ENCODE measurements at places on chromosomes 16 and 17.

GRCh38 chr17:45170931-45171337 lies 9.3 kb downstream of the HEXIM2 start:
- no peak for DNase-seq

DNA sequence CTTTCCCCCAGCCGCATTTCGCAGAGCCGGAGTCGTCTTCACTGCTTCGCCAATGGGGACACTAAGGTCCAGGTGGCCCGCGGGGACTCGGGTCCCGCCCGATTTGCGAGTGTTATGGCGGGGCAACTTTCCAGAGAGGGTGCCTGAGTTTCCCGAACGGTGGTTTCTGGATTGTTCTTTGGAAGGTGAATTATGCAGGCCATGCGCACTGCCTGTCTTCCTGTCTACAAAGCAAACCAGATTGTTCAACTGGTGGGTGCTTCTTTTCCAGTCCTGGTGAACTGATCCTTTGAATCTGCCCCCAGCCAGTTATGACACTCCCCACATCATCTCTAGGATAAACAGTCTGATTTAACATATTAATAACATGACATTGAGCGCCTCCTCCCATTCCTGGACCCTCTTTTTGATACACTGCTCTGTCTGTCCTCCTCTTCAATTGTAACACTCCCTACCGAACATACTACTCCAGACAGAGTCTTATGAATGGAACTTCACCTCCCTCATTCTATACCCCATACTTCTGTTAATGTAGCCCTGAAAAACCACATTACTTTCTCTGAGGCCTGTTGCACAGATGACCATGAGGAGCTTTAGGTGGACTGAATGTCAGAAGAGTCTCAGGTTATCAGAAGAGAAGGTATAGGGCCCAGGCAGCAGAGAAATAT lies 159.0 kb downstream of the RAB11FIP4 start:
- no peak for DNase-seq

DNA sequence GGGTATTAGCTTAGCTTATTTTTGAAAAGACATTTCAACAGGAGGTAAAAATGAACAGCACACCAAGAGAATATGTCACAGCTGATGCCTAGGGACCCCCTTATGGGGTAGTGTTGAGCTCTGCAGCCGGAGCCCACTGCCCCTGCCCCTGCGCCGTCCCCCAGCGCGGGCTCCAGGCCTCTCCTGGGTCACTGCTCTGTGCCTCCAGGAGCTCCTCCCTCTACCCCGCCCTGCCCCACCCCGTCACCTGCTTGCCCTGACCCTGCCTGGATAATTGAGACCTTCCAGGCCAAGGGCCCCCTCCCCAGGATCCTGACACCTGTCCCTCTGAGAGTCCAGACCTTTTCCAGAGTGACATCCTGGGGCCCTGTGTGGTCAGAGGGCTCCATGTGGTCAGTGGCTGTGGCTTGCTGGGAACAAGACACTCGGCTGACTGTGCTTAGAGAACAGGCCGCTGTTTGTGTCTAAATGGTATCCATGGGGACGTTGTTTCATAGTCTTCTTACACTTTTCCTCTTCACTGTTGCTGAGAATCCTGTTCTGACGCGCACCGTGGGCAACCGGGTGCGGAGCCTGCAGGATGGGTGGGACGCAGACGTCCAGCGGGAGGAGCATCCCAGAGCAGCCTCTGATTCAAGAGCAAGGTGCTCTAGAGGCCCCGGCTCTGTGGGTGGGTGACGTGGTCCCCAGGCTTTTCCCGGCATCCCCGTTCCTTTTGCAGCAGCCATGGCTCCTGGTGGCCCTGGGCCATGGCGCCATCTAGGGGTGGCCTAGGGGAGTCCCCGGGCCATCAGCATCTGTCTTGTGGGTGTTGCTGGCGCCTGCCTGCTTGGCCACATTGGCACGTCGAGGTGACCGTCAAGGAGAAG lies 20.0 kb upstream of the WFIKKN1 start:
- DNase-seq: no peak

DNA sequence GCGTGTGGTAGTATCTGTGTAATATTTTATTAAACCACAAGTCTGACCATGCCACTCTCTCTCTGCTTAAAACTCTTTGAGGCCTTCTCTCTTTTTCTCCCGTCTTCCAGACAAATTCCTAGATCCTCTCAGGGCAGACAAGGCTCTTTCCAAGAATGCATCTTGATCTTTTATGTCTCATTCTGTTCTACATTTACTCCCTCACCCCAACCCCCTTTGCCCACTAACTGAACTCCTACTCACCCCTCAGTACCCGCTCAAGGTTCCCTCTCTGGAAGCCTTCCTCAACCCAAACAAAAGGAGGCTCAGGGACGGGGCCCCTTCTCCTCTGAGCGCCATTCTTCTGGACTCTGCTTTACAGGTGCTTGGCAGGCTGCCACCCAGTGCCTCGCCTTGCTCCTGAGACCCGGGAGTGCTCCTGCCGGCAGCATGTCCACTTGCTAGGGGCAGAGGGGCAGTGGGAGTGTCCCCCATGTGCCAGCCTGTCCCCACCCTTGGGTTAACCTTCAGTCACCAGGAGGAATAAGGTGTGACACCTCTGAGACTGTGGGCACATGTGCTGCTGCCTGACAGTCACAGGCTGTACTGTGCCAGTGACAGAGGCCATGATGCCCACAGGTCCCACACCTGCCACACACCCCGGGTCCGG lies 9.2 kb downstream of the SLC13A2 start:
- DNase-seq: no peak

- DNase-seq: no peak
Observed at GRCh38 chr16:6192984-6193383, 1095.4 kb upstream of the EEF2KMT start.

DNA sequence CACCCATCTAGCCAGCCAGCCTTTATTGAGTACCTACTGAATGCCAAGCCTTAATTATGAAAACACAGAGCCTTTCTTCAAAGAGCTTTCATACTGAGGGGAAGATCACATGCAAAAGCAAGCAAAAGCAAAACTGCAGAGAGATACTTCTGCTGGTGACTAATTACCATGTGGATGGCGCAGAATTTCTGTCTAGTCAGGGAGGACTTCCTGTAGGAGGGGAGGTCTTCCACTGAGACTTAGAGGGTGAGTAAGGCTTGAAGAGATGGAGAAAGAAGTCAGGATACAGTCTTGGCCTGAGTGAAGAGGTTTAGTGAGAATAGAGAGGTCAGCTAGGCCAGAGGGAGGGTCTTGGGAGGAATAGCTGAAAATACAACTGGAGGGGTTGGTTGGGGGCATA lies 53.9 kb upstream of the CCL2 start:
- no peak for DNase-seq

GRCh38 chr17:80264205-80265075 lies 3.8 kb downstream of the RNF213 start:
- no peak for DNase-seq

GRCh38 chr16:64083428-64084129 lies 1038.3 kb downstream of the CDH11 start:
- DNase-seq: no peak

DNA sequence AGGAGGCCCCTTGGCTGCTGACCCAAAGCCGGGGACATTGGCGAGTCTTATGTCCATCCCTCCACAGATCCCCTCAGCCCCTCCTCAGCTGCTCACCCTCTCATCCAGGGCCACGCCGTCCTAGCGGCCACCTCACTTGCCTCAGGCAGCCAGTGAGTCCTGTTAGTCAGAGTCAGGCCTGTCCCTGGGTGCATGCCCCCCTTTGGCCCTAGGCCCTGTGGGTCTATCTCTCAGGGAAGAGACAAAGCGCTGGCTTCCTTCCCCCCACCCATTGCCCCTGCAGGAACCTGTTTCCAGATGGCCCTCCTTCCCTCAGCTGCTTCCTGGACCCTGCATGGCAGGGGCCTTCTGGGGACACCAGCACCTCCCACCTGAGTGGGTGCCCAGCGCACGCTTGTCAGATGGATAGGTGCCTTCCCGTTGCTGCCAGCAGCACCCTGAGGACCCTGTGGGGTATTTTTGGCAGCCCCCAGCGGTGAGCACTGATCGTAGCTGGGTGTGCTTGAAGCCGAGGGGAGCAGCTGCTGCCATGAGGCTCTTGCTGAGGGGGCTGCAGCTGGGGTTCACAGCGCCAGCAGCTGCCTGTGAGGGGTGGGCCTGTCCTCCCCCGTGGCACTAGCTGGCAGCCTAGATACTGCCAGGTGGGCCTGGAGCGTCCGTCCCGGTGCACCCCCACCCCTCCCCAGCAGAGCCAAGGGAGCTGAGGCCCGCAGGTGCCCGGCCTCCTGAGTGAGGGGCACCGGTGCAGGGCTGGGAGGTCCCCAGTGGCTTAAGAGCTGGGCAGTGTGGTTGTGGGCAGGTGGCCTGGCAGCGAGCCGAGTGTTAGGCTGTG lies 8.4 kb downstream of the DBNDD1 start:
- no peak for DNase-seq

DNA sequence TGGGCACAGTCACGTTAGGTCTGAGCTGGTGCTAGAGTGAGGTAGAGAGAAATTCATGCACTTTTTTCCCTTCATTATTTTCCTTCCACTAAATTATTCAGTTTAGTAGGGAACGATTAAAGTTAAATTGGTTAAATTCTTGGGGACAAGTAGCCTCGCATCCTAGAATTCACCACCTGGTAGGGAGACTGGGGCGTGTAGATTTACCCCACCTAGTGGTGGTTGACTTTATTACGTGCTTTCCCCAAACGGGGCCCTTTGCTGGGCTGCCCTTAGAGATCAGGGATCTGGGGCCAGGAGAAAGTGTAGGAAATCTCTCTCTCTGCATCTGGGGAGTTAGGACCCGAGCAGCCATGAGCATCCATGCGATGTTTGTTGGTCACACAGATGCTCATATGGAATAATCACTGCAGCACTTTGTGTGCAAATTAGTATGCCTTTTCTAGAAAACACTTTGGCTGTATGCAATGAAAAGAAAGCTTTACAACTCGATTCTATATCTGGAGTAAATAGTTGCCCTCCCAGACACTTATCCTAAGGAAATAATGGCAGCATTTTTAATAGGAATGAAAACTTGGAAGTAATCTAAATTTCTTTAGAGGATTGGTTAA lies 107.0 kb downstream of the PLCG2 start:
- no peak for DNase-seq

GRCh38 chr17:1126801-1127550 lies 52.8 kb downstream of the ABR start:
- DNase-seq: no peak

DNA sequence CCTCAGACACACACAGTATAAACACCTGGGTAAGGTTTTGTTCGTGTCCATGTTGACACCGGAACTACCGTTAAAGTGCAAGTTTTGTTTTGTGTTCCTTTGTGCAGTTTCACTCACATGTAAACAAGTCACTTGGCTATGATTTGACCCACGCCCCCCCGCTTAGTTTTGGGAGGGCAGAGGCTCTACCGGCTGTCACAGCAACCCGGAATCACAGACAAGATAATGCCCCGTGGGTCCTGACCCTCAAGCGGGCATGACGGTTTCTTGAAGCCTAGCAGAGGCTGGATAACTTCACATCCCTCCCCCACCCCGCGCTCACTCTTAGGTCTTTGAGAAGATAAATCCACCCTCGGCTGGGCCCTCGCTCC lies 1.7 kb downstream of the RASD1 start:
- no peak for DNase-seq

- no peak for DNase-seq
Observed at GRCh38 chr17:79808763-79809529, 12.1 kb upstream of the CBX8 start.

DNA sequence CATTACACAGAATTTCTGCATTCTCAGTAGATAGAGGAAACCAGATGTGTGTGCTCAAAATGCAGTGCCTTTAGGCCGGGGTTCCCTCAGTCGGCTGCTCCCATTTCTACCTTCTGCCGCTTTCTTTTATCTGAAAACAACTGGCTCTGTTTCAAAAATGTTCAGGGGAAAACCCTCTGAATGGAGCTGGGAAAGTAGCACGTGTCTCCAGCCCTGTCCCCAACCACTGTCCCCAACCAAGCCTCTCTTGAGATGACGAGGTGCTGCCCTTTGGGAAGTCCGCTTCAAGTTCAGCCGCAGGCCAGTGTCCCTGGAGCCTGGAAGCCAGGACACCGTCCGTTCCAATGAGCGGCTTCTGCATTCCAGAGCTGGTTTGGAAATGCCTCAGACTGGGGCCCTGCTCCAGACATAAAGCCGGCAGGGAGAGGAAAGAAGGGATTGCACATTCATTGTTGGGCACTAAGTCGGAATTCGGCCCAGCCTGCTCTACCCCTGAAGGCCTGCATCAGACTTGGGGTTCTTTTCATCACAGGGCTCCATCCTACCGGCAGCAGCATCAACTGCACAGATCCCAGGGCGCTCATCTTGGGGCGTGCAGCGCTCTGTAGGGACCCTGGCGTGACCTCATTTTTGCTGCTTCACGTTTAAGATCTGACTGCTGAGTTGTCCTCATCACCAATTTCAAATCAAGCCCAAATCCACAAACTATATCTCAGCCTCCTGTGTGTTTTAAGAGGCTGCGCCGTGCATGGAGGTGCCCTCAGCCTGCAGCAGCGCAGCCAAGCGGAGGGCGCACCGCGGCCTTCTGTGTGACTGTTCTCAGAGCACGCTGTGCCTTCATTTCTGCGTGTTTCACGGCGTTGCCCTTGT lies 111.3 kb downstream of the BANP start:
- no peak for DNase-seq

- DNase-seq: no peak
Observed at GRCh38 chr16:35711435-35711834, 2252.0 kb downstream of the TP53TG3F start.

- no peak for DNase-seq
Observed at GRCh38 chr17:80394629-80395216, 20.2 kb upstream of the ENDOV start.

- DNase-seq: no peak
Observed at GRCh38 chr16:11232852-11233726, 22.9 kb downstream of the SOCS1 start.

DNA sequence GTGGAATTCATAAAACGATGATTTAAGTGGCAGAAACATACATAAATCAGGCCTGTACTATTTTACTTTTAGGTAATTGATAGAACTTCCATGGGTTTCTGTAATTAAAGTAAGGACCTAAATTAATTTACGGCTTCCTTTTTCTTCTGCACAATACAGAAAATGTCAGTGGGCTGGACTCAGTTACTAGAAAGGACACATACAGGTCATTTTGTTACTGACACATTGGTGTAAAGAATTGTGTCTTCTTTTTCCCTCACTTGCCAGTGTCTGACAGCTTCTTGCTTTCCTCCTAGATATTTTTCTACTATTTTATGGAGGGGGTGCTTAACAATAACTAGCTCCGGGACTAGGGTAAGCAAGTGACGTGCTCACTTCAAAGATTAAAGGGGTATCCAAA lies 304.8 kb downstream of the RBFOX1 start:
- DNase-seq: no peak

GRCh38 chr17:80397686-80398085 lies 17.3 kb upstream of the ENDOV start:
- DNase-seq: no peak

DNA sequence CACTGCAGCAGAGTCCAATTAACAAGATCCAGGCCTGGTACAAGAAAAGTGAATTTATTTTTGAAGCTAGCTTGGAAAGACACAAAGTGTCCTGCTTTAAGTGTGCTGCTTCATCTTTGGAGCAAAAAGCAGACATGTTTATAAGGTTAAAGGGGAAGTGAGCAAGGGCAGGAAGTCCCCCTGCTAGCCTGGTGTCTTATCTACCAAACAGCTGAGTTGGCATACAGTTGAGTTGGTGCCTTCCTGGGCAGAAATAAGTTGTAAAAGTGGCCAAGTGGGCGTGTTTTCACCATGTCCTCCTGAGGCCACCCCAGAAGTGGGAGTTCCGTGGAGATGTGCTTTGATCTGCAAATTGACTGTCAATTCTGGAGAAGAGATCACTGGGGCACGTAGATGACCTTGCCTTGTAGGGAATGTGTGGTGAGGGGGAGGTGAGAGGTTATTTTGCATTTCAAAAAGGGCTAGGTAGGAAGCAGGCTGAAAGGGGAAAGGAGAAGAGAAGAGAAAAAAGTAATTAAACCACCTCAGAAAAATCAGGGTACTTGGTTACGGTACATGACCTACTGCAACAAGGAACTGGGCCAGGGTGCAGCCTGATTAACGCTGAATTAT lies 38.3 kb upstream of the HSBP1 start:
- DNase-seq: no peak

All from right lung (tissue), 10 donors.